ENCODE measurements at places on chromosomes 7 and 10.

DNA sequence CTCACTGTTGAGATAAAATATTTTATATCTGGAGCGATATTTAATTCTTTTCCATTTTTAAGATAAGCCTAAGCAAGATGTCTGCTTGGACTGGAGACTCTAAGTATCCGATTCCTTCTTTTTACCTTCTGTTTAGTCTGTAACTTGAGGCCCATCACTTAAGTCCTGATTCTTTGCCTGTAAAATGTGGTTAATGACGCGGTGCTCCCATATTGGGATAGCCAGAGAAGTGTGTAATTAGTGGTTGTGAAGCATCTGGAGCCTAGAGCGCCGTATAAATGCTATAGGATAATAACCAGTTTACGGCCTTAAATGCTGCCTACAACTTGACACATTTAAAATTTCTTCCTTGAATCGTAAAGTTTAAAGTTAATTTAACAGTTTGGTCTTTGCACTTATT is 132.9 kb downstream of the CHN2 start:
- DNase-seq, result no peak

DNA sequence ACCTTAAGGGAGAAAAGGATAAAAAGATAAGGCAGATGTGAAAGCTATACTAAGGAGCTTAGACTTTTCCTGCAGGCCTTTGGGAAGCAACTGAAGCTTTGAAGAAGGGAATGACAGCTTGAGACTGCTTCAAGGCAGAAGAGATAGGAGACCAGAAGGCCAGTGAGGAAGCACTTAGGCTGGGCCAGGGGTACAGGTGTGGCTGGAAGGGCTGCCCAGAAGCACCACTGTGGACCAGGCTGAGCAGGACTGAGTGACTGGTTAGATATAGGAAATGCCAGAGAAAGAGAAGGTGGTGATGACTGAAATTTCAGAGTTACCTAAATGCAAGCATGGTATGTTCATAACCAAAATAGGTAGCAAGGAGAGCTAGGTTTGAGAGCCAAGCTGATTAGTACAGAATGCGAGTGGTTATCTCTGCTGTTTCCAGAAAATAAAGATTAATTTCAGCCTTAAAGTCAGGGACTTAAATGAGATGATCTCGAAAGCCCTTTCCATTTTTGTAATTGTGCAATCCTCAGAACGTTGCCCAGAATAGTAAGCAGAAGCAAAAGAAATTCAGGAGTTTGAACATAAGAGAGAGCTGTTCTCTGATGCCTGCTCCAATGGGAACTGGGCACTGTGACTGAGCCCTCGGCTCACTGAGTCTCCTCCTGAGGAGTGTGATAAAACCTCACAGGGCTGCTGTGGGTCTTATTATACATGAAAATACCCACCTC is 54.9 kb downstream of the MET start:
- no peak for DNase-seq

GRCh38 chr10:103575416-103576075 is 82.0 kb downstream of the NEURL1 start:
- DNase-seq, result no peak

DNA sequence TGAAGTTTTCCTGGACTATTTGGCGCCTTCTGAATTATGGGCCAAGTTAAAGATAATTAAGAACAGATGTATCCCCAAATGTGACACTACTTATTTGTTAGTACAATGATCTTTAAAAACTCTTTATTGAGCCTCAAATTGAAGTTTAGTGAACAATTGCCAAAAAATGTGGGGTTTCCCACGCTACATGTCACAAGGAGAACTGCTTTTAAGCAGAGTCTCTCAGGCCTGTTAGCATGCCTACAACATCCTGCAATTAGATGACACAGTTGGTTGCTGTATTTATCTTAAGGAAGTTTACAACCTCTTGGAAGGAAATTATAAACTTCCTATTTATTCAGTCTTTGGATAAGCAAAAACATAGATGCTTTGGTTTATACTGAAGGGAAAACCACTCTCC is 733.0 kb downstream of the TNS3 start:
- DNase-seq, result no peak

- DNase-seq, result no peak
Observed at GRCh38 chr10:94287336-94287735, 75.4 kb downstream of the NOC3L start.

- DNase-seq, result no peak
Observed at GRCh38 chr7:76108540-76109233, 60.8 kb downstream of the MDH2 start.

DNA sequence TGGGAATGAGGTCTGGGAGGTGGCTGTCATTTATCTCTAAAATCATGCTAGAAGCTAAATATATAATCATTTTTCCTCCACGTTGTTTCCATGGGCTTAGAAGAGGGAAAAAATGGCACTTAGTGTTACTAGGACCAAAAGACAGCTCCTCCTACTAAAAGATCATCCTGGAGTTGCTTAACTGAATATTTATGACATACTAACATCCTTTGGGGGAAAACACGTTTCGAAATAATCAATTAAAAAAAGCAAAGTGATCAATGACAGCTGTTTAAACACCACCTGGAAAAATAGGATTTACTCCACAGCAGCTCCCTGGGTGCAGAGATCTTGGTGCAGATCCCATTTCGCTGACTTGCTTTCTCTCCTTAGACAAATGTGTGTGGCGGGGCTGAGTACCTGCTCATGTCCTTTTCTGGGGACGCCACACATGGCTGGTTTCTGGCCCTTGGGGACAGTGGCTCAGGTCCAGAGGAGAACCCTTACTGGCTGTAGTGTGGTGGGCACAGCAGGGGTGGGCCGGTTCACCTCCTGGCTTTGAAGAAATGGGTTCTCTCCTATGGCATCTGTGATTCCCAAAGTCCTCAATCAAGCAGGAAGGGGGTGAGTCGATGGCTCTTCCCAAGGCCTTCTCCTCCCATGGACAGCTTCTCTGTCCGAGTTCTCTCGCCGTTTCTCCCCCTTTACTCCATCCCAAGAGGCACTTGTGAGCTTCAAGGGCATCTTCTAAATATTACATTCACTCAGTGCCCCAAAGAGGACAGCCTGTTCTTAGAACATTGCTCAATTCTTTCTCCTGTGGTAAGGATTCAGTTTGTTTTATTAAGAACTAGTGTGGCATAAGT is 156.4 kb upstream of the KLF14 start:
- DNase-seq, result no peak

GRCh38 chr7:29879609-29880008 is 73.3 kb downstream of the WIPF3 start:
- DNase-seq, result no peak

- no peak for DNase-seq
Observed at GRCh38 chr10:75406462-75407223, 5.1 kb upstream of the ZNF503 start.

DNA sequence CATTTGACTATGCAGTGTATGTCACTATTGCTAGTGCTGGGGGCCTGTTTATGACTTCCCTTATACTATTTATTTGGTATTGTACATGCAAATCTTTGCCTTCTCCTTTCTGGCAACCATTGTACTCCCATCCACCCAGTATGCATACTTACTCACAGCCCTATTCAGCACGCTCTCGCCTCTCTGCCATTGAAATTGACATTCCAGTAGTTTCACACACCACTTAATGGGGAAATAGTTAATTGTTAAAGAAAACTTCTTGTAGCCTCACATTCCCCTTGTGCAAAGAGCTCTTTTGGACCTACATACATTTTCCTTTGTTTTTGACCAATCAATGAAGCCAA is 9.9 kb downstream of the CLDN12 start:
- DNase-seq, result no peak

DNA sequence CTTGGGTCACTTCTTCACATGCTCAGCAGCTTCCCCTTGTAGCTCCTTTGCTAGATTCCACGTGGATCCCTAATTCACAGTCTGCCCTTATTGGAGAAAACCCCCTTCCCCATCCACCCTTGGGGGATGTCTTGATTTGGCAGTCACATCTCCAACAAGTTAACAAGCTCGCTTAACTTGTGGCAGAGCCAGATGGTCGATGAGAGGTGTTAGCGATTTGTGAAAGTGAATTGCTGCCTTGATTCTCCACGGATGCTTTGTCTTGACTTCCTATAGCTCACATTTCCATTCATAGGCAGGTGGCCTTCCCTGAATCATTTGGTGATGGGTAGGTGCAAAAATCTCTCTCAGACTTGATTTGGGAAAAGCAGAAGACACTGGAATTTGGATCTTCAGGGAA is 387.9 kb downstream of the TCERG1L start:
- no peak for DNase-seq

DNA sequence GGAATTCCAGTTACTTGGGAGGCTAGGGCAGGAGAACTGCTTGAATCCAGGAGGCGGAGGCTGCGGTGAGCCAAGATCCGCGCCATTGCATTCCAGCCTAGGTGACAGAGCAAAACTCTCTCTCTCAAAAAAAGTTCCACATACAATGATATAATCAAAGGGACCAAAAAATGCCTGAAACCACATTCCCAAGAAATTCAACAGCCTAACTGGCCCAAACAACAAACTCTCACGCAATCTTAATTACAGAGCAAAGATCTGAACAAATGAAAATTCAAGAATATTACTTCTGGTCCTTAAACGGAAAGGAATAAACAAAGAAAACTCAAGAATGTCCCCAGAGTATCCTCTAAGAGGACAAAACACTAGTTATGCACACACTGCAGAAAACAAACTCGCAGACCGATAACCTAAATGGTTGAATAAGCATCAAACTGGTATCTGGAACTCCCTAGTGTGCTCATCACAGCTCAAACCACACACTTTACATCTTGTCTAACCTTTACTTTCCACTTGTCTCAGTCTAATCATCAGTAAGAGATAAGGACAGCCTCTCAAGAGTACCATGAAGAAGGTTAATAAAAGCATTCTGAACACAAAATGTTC is 3.7 kb downstream of the OGA start:
- no peak for DNase-seq
